AG09309 (cell line): ENCODE measurements at places on chromosomes 1 and 21.

- no peak for DNase-seq
Measured at GRCh38 chr1:34747638-34747941, 7.3 kb upstream of the GJB5 start.

DNA sequence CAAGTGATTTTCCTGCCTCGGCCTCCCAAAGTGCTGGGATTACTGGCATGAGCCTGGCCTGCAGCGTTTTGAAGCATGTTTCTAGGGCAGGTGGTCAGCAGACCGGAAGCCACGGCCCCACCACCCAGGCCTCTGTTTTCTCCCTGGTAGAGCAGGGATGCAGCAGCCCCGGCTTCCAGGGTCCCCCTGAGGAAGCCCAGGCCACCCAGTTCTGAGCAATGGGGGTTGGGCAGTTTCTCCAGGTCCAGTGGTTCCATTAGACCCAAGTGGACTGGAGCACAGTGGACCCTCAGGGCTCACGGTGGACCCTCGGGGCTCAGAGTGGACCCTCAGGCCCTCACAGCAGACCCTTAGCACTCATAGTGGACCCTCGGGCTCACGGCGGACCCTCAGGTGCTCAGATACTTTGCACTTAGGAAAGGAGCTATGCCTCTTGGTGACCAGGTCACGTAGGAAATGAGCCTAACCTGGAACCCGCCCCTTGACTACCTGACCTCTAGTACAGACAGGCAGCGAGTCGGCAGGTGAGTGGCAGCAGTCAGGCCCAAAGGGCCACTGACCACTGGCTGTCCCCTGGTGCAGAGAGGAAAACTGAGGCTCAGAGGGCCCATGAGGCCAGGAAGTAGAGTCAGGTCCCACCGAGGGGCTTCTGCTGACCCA is 4.6 kb upstream of the FNDC10 start:
- no peak for DNase-seq

DNA sequence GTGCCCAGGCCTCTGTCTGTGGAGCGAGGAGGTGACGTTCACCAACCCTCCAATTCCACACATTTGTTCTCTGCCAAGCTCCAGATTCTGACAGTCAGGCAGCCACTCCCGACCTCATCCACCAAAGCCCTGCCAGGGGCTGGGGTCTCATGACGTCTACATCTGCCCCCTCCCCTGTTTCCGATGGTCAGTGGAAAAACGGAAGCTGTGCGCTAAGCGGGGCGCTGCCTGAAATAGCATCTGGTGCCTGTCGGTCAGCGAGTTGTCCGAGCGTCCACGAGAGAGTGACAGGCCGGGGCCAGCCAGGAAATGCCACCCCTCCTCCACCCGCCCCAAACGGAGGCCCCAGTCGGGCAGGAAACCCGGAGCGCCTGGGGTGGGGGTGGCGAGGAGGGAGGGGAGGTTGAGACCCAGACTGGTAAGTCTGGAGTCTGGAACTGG is 3.2 kb upstream of the TAL1 start:
- DNase-seq = no peak

DNA sequence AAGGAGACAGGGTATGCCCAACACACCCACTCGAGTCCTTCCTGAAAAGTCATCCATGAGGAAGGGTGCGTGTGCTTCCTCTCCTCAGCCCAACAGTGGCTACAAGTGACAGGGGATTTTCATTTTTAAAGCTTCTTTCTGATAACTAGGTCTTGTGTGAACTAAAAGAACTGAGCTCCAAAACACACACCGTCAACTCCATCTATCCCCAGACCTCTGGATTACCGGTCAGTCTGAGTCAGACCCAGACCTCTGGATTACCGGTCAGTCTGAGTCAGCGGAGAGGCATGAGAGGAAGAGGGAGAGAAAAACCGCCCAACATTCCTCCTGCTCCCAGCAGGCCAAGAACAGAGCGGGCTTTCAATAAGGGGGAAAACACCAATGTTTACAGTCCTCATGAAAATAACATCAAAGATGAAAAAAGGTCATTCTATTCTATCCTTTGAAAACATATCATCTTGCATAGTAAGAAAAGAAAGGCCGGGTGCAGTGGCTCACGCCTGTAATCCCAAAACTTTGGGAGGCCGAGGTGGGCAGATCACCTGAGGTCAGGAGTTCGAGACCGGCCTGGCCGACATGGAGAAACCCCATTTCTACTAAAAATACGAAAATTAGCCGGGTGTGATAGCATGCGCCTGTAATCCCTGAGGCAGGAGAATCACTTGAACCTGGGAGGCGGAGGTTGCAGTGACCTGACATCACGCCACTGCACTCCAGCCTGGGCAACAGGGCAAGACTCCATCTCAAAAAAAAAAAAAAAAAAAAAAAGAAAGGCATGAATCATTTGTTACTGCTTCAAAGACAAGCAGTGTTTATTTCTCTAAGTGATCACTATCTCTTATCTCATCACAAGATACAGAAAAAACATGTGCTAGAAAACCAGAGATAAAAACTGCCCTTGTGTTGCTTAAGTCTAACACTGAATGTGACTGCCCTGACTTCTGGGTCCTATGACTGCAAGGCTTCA is 3.4 kb downstream of the PTTG1IP start:
- DNase-seq = peak; percentile 79

GRCh38 chr1:169753549-169753948 is 19.7 kb upstream of the SELE start:
- DNase-seq = no peak

GRCh38 chr1:190602325-190602724 is 124.7 kb upstream of the BRINP3 start:
- no peak for DNase-seq

GRCh38 chr1:95994643-95995042 is 726.9 kb upstream of the PTBP2 start:
- no peak for DNase-seq

DNA sequence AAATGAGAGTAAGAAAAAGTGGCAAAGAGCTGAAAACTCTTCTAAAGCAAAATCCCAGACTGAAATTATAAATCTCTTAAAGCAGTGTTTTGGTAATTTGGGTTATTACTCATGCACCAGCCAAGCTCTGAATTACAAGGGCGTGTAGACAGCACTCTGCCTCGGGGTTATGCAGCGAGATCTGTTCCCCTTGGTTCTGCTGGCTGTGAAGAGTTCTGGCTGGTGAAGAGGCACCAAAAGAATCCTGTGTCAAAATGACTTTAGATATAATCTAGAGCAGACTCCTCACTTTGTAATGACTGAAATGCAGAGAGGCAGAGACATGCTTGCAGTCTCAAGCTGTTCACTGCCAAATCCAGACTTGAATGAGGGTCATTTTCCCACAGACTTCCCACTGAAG is 461.8 kb upstream of the CXADR start:
- DNase-seq = no peak

DNA sequence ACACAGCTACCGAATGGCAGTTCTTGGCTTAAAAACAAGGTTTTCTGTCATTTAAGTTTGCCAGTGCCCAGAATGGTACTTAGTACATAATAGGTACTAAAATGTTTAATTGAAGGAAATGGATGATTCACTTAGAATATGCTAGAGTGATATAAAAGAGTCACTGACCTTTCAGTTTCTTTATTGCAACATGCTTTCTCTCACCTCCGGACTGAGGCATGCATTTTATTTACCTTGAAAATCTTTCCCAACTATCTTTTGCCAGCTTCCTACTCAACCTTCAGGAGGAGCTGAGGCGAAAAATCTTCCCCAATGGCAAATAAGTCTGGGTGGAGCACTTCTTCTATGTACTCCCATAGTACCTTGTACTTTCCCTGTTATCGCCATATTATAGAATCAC is 244.9 kb downstream of the ZNF648 start:
- no peak for DNase-seq

GRCh38 chr1:42209526-42210251 is 45.1 kb upstream of the GUCA2A start:
- no peak for DNase-seq

DNA sequence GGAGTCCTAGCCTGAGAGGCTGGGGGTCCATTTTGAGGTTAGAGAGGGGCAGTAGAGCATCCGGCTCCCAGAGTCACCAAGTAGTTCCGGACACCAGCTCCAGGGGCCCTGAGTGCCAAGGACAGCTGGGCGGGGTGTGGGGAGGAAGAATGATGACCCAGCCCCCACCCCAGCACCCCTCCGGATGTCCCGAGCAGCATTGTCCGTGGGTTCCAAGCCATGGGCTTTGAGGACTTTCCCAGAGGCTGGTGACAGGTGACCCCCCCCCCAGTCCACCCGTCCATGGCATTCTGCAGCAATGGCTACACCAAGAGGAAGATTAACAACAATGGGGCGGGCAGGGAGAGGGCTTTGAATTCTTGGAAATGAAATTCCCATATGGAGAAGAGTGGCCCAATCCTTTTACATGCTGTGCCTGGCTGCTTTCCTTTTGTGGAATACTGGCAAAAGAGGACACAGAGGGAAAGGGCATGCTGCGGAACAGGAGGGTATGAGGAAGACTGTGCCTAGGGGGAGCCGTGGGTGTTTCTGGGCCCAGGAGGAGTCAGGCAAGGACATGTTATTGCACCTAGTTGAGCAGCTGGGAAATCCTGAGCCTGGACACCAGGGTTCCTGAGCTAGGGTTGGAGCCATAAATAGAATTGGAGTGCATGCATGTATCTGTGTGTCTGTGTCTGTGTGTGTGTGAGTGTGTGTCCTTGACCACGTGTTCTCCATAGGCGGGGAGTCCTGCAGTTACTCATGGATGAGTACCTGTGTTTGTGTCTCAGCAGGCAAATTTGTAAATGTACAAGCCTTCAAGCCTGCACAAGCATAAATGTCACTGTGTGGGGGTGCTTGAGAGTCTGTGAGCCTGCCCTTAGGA is 956 bp downstream of the ATP1A2 start:
- DNase-seq = no peak

DNA sequence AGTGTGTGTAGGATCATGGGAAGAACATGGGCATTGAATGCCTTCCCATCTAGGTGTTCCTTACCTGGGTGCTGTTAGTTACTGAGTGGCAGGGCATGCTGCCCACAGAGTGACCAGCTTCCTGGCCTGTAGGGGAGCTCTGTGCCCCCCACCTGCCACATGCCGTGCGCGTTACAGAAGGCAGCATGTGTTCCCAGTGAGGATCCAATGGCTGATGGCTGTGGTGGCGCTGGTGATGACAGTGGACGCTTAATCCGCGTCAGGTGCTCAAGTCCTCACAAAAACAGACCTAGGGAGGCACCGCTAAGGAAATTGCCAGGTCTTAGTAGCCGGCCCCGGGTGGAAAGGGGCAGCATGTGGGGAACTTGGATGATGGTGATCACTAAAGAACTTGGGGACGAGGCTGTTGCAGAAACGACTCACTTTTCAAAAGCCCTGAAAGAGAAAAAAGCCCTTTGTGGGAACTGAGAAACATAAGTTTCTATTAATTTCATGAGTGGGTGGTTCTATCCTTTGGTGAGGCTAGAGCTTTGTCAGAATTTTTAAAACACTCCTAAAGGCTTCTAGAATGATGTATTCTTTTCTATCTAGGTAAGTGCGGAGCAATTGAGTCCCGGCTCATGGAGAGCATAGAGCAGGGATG is 93.2 kb downstream of the PRDM2 start:
- DNase-seq = no peak

- no peak for DNase-seq
Measured at GRCh38 chr1:1670866-1671265, 12.1 kb upstream of the CDK11B start.

DNA sequence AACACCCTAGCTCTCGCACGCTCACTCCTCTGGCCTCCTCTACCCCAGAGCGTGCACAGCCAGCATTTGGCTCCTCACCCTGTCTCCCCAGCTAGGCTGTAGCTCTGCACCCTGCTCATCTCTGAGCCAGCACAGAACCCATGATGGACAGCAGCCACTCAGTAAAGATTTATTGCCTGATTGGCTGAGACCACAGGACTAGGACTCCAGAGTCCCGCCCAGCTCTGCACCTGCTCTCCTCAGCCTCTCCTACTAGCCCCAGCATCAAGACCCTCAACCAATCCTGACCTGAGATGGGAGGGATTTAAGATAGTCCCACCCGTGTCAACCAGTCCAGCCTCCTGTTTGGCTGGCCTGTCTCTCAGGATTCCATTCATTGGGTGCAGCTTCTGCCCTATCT is 9.3 kb downstream of the C1QB start:
- DNase-seq = no peak

- DNase-seq = no peak
Measured at GRCh38 chr21:27536319-27536718, 569.4 kb upstream of the ADAMTS5 start.

GRCh38 chr1:39098546-39099250 is 72.5 kb downstream of the NDUFS5 start:
- peak; percentile 87 for DNase-seq

DNA sequence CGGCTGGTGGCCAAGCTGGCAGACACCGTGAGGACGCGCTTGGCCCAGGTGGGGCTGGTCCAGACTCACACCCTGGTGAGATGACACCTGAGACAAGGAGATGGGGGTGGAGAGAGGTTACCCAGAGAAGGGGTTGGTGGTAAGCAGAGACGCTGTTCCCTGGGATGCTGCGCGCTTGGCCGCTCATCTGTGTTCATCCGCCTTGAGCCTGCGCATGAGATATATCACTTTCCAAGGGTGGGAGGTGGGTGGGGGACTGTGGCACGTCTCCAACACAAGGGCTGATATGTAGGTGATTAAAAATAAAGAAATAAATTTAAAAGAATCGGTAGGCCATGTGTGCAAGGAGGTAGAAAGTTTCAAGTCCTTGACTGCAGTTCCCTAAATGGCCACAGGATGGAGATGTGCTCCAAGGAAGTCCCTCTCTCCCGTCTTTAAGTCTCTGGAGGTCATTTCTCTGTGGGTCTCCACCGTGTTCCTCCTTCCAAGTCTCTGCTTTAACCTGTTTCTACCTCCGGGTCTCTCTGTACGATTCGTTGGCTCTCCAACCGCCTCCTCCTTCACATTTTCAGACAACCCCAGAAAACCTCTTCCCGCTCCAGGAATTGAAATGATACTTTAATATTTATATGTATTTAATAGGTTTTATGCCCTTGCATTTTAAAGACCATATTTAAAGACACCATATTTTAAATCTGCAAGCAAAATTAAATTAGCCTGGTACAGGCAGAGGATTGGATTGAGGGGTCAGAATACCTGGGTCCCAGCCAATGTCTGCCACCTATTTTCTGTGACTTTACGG is 4.5 kb downstream of the TTC24 start:
- peak; percentile 54 for DNase-seq

DNA sequence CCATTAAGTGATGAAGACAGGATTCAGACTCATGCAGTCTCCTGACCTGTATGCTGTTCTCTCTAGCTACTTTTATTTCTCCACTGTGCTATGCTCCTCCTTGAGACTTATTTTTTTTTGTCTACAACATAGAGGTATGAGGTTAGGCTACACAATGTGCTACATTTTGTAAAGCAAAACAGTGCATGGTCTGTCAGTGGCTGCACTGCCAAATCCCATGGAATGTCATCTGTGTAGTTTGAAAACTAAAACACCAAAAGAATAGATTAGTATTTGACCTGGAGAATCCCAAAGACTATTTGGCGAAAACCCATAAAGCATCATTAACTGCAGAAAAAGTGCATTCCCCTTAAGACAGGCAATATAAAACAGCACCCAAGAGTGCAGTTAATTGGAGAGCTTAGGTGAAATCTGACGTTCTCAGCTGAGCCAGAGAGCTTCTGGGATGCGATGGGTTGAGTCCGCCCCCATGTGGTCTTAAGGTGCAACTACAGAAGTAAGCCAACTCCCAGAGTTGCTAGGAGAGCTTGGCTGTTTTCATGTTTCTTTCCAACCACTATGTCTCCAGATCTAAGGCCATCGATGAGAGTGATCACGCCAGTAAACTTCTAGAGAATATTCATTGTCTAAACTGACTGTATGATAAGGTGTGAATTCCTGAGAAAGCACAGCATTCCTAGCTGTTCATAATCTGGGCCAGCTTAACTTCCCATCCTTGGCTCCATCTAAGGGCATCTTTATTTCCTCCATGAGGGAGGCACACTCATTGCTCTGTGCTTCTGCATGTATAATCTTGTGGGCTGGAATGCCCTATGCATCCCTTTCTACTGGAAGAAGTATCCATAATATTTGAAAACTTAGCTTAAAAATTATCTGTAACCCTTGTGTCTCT is 20.7 kb upstream of the CYP2J2 start:
- DNase-seq = peak; percentile 13
